Activated T-cell treated with anti-CD3 and anti-CD28 coated beads, Interleukin-2, amount 50 U/mL, for 72 hours (primary cell): ENCODE measurements at places on chromosomes 5 and 9. TPM values are rescaled to one million over a fixed set of nuclear protein-coding genes. Genes with fewer than 3 reads are reported as not detected.

DNA sequence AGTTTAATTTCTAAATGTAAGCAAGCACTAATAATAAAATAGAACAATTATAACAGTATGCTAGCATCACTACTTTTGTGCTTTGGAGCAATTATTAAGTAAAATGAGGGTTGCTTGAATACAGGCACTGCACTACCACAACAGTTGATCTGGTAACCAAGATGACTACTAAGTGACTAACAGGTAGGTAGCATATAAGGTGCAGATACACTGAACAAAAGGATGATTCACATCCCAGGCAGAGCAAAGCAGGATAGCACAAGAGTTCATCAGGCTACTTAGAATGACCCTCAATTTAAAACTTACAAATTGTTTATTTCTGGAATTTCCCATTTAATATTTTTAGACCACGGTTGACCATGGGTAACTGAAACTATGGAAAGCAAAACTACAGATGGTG is 48.0 kb upstream of the RGS7BP start:
- H3K36me3 ChIP-seq, result no peaks in the 10 kb centered on the region
- no peaks in the 10 kb centered on the region for H3K27me3 ChIP-seq
- H3K4me1 ChIP-seq, result no peaks in the 10 kb centered on the region
- no peak overlapping the region for H3K27ac ChIP-seq

The EGFLAM gene
- not detected for total RNA-seq

- H3K4me1 ChIP-seq, result no peaks in the 10 kb centered on the region
- H3K27ac ChIP-seq, result no peak overlapping the region
- H3K4me3 ChIP-seq, result no peak overlapping the region
- peaks cover 15% of the 10 kb centered on the region for H3K27me3 ChIP-seq
- H3K36me3 ChIP-seq, result no peaks in the 10 kb centered on the region
Observed at GRCh38 chr9:35891646-35892045, 14.4 kb upstream of the HRCT1 start.

The SPATA31D3 gene
- not detected for total RNA-seq

- H3K27me3 ChIP-seq, result peaks cover 13% of the 10 kb centered on the region
- DNase-seq, result no peak
- peaks cover 20% of the 10 kb centered on the region for H3K4me1 ChIP-seq
- no peak overlapping the region for H3K27ac ChIP-seq
- no peaks in the 10 kb centered on the region for H3K36me3 ChIP-seq
Observed at GRCh38 chr9:87505869-87506678, 8.4 kb downstream of the DAPK1 start.

- no peak overlapping the region for H3K27ac ChIP-seq
- peaks cover 57% of the 10 kb centered on the region for H3K4me1 ChIP-seq
- H3K4me3 ChIP-seq, result no peak overlapping the region
- DNase-seq, result no peak
- H3K27me3 ChIP-seq, result no peaks in the 10 kb centered on the region
Observed at GRCh38 chr9:36152741-36153438, 16.3 kb upstream of the CCIN start.
